ENCODE measurements at places on chromosomes 1 and 21. TPM values are rescaled to one million over a fixed set of nuclear protein-coding genes. Genes with fewer than 3 reads are reported as not detected.

CLCA4 gene
- not detected for polyA plus RNA-seq

LCE3D gene
- polyA plus RNA-seq: not detected

CD1E gene
- not detected for polyA plus RNA-seq

FHAD1 gene
- not detected for polyA plus RNA-seq

CELA2A gene
- polyA plus RNA-seq: not detected

SLAMF9 gene
- not detected for polyA plus RNA-seq

MAP1LC3C gene
- polyA plus RNA-seq: not detected

ASCL5 gene
- polyA plus RNA-seq: not detected

APP gene
- 13.3 TPM for polyA plus RNA-seq

DDI2 gene
- 10.1 TPM for polyA plus RNA-seq

MATN1 gene
- polyA plus RNA-seq: 0.09 TPM

RHEX gene
- polyA plus RNA-seq: 2.7 TPM

IGFN1 gene
- polyA plus RNA-seq: not detected

WARS2 gene
- polyA plus RNA-seq: 14.3 TPM

GRCh38 chr1:155978973-155979429 is 654 bp upstream of the ARHGEF2 start:
- DNase-seq: no peak

- DNase-seq: no peak
These were observed 2.0 kb downstream of the SLAMF7 start for GRCh38 chr1:160741092-160741501.

- no peak for DNase-seq
These were observed 76.8 kb downstream of the MAP3K7CL start for GRCh38 chr21:29207201-29207600.

DNA sequence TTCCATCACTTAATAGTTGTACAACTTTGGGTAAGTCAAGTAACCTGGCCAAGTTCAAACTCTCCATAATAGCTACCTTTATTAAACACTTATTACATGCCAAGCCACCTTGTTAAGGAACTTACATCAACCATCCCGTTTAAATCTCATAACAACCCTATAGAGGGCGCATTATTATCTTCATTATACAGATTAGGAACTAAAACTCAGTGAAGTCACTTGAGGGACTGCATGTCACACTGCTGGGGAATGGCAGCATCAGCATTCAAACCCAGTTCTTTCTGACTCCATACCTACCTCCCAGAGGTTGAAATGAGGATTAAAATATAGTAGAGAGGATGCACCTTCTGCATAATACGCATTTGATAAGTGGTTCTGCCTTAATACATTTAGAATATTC is 47.1 kb upstream of the PLA2G2C start:
- no peak for DNase-seq

GRCh38 chr1:17128361-17128760 is 9.1 kb upstream of the PADI2 start:
- DNase-seq: no peak

DNA sequence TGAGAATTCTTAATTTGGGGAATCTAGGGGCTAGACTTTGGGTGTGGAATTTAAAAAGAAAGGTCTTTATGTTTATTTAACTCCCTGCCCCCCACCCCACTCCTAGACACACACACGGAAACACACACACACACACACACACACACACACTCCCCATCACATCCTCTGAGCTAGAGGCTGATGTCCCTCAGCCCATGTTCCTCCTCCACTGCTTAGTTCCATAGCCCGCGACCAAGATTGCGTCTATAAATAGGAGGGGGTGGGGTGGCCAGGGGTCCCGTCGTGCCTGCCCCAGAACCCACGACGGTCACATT is 655 bp upstream of the KIRREL1 start:
- no peak for DNase-seq

DNA sequence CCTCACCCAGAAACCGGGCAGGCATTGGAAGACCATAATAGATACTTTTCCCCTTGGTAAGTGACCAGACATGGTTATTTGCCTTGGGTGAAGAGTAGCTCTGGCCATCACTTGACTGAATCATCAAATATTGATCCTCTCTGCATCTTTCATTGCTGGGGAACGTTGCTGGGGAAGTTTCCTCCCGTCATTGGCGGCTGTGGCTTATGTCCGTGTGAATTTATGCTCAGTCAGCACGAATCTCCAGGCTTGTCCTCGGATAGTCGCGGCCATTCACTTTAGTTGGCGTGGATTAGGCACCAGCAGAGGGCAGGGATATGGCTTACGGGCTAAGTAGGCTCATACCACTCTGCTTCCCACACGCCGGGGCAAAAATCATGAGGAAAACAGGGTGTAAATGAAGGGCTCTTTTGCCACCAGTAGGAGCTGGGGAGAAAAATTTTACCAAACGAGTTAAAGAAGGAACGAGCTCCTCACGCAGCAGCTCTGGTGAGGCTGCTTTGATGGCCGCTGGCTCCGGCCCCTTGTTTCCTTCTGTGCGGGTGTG is 473.4 kb downstream of the CAMTA1 start:
- DNase-seq: no peak

DNA sequence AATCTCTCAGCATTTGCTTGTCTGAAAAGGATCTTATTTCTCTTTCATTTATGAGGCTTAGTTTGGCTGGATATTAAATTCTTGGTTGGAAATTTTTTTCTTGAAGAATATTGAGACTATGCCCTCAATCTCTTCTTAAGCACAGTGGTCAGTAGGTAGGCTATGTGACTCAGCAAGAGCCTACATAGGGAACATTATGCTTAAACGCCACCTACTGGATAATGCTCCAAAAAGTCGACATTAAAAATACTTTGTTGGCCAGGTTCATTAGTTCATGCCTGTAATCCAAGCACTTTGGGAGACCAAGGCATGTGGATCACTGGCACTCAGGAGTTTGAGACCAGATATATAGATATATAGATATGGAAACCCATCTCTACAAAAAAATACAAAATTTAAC is 678.0 kb upstream of the USP24 start:
- DNase-seq: no peak

DNA sequence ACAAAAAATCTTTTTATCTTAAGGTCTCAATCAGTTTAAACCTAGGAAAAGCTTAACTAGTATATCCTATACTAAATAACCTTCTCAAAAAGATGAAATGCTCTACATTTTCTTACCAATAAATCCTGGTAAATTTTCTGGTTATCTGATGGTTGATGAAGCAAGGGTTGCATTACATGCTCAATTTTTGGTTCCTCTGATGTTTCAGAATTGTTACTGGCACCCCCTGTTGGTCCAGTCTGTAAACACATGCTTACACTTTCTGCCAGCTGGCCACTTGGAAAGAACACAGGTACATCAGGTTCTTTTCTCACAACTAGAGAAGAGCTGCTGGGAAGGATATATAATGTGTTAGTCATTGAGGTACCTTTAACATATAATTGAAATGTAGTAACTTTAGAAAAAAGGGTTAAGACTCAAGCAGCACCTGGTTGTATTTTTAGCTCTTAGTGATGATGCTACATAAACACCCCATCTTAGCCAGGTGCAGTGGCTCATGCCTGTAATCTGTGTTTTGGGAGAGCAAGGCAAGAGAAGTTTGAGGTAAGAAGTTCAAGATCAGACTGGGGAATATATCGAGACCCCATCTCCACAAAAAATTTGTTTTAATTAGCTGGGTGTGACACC is 30.9 kb upstream of the TAL1 start:
- DNase-seq: no peak

DNA sequence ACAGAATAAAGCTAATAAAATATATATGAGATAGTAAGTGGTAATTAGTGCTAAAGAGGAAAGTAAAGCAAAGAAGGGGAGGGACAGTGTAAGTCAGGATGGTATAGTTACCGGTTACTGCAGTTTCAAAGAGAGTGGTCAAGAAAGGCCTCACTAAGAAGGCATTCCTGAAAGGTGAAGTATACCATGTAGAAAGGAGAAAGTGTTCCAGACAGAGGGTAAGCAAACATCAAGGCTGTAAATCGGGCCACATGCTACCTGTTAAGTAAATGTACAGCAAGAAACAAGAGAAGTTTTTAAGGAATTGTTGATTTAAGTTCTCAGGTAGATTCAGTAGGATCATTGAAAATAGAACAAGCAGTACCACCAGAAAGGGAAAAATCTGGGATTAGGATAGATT is 9.7 kb downstream of the DESI2 start:
- no peak for DNase-seq

GRCh38 chr1:78950826-78951225 is 55.7 kb downstream of the ADGRL4 start:
- no peak for DNase-seq

DNA sequence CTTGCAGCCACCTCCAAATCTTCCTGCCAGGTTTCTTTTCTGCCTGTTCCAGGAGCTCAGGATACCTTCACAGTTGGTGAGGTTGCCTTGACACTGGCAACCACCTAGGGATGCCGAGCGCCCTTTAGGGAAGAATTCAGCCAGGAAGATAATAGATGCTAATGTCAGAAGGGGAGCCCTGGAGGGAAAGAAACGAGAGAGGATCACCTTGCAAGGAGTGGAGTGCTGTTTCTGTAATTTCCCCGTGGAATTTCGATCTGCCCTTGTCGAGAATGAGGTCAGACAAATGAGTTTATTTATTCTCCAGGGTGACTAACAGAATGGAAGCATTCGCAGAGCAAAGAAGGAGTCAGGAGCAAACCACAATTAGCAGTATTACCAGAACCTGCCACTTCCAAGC is 315.8 kb upstream of the KAZN start:
- no peak for DNase-seq

DNA sequence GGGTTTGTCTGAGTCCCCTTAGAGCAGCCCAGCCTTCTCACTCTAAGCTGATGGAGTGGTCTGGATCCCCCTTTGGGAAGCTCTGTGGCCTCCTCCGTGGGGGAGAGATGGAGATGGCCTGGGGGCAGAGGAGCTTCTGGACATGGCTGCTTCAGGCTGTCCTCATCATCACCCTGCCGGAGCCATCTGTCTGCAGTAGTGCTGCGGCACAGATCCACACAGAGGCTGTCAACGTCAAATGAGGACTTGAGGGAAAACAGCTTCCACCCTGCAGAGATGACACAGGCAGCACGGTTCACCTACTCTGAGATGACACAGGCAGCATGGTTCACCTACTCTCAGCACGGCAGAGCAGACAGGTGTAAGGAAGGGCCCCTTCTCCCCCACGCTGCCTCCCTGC is 134.3 kb downstream of the IGSF21 start:
- DNase-seq: no peak

DNA sequence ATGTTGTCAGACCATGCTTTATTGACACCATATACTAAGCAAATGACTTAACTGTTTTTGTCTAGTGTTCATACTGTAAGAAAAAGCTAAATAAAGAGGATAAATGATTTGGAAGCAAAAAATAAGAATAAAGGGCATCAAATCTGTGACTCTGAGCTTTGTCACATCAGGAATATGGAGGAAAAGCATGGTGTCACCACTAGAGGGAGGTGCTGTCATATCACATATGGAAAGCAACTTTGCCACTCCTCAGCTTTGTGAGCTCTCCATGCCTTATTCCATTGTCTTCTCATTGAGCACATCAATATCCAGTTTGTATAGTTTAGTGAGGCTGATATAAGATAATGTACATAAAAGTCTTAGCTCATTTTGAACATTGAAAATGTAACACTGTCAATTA is 20.8 kb upstream of the GBP1 start:
- no peak for DNase-seq

GRCh38 chr1:166343276-166343675 is 176.5 kb upstream of the FAM78B start:
- DNase-seq: no peak

- DNase-seq: no peak
These were observed 488 bp downstream of the SLC35D1 start for GRCh38 chr1:67053535-67053784.

DNA sequence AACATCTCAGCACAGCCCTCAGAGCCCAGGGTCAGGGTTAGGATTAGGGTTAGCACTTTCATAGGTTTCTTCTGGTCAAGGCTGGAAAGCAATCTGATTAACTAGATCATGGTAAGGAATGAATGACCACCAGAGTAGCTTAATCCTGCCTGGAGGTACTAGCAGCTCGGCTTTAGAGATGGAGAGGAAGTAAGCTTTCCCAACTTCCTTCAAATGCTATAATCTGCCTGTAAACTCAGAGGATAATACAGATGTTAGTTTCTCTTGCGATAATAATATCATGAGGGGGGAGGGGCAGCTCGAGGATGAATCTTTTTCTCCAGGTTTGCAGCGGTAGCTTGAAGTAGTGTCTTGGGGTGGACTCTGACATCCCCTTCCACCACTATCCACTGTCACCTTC is 194.9 kb downstream of the HIVEP3 start:
- DNase-seq: no peak

DNA sequence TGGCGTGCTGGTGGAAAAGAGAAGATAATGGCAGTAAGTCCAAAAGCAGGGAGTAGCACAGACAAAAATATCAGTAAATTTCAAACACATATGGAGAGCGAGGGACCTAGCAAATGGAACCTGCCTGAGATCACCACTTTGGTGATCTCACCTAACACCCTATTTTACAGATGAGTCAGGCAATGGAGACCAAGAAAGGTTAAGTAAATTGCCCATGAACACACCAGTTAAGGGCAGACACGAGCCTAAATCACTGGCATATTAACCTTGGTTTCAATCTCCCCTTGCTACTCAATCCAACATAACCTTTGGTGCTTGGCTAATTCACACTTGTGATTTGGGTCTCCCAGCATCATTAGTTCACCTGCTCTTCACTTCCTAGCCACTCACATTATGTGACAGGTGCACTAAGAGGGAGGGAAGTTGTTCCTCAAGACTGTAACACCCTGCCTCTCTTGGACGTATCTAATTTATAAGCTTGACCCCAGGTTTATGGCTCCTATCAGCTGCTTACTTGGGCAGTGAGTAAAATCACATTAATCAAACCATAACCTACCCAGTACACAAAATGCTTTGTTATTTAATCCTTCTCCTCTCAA is 11.5 kb downstream of the ZNF697 start:
- DNase-seq: no peak

GRCh38 chr1:9448132-9449109 is 90.8 kb upstream of the SLC25A33 start:
- DNase-seq: no peak

DNA sequence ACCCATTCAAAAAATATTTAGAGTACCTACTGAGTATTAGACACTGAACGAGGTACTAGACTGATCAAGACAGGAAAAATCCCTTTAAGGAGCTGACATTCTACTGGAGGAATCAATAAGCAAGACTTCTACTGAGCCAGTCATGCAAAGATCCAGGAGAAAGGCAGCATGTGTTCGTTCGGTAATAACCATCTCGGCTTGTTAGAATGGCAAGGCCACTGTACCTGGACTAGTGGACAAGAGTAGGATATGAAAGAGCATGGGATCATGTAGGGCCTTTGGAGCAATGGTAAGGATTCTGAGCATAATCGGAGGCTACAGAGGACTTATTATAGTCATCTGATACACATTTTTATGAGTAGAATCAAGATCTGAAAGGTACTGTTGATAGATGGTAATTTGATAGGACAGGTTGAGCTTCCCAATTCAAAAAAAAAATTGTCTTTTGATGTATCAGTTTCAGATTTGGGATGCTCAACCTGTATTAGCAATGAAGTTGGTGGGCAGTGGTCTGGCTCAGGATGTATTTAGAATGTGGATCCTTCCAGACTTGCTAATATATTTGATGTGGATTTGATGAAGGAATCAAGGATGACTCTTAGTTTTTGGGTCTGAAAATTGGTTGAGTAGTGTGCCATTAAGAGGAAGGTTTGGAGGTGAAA is 2.3 kb downstream of the COX20 start:
- no peak for DNase-seq

- no peak for DNase-seq
These were observed 780 bp downstream of the HIVEP3 start for GRCh38 chr1:41917835-41918449.

- no peak for DNase-seq
These were observed 205.3 kb downstream of the DAB1 start for GRCh38 chr1:57218487-57219079.

GRCh38 chr1:89929467-89930063 is 65.3 kb upstream of the ZNF326 start:
- no peak for DNase-seq

Measured in GM12878 (cell line).